ENCODE measurements at places on chromosomes 16 and 17.

DNA sequence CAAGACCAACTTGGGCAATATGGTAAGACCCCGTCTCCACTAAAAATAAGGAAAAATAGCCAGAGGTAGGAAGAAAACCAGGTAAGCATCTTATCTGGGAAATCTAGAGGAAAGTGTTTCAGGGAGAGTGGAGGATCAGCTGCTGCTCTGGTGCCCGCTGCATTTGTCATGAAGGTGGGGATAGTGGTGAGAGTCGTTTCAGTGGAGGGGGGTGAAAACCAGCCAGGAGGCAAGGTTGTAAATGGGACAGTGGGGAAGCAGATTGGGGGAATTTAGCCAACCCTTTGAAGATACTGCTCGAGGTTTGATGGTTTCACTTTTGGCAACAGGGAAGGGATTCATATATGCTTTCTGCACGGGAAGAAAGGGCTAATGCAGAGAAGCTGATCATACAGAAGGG, 8.8 kb downstream of the DCTPP1 start:
- no peak for DNase-seq

DNA sequence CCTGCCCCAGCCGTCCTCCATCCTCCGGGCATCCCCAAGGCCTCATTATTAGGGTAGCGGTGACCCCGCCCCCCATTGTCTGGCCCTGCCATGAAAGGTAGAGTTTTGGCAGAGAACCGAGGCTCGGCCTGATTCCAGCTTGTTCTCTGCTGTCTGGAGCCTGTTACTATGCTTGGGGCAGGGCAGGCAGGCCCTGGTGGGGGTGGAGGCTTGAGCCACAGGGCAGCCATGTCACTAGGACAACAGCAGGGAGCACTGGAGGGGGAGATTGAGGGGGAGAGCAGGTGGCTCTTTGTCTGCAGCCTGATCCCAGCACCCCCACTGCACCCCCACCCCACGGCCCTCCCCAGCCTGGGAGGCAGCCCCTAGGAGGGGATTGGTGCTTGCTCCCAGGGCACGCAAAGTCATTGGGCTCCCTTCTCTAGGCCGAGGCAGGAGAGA, 15.4 kb downstream of the RHBDL3 start:
- DNase-seq: no peak

DNA sequence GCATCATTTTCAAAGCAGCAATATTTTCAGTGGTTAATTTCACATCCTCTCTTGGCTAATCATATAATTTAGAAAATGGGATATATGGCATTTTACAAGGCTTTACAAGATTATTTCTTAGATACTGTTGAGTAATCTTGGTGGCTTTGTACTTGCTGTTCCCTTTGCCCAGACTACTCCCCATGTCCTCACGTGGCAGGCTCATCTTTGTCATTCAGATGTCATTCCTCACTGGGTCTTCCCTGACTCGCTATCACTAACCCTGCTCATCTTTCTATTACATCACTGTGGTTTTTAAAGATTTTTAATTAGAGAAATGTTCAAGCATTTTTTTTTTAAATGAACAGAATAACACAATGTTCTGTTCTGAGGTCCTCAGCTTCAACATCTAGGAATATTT, 240.0 kb upstream of the IRX5 start:
- DNase-seq: no peak

DNA sequence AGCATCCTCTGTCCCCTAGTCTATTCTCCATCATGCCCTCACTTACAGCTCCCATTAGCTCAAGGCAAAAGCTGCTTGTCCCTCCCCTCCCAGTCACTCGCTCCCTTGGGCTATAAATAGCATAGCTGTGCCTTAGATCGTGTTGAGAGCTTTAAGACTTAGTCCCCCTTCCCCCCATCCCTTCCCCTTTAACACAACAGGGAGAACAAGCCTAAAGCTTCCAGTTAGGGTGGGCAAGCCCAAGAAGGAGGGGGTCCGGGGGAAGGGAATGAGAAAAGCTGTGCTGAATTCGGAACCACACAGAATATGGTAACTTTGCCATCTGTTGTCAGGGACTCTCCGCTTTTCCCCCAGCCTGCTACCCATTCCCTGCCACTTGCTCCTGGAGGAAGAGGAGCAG, 4.9 kb upstream of the HIGD1B start:
- peak; percentile 48 for DNase-seq

GRCh38 chr17:47945080-47945479, 3.7 kb downstream of the PNPO start:
- no peak for DNase-seq

DNA sequence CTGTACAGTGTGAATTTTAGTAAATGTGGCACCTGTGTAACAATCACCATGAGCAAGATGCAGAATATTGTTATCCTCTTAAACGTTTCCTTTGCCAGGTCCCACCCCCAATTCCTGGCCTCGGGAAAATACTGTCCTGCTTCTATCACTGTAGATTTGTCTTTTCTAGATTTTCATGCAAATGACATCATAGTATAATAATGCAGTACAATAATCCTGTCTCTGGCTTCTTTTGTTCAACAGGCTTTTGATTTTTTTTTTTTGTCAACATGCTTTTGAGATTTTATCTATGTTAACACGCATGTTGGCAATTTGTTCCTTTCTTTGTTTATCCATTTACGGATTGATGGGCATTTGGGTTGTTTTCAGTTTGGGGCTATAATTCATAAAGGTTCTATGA, 20.4 kb upstream of the HEATR3 start:
- no peak for DNase-seq

DNA sequence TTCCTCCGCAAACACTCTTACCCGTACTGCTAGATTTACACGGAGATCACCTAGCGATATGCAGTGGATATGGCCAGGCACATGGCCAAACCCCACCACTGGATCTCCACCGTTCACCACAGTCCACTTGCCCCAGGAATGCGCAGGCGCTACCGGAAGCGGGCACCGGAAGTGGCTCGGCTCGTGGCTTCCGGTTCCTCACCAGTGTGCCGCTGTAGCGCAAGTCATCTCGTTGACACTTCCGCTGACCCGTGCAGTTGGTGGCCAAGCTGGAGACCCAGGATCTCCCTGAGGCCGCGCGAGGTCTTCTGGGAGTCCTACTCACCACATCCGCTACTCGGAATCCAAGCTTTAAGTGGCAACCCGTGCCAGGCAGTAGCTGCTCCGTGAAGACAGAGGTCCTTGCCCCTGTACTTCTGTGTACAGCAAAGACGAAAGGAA, 11.5 kb downstream of the ZNF597 start:
- peak; percentile 47 for DNase-seq

- peak; percentile 99 for DNase-seq
Observed at GRCh38 chr16:80938004-80938878, 68.4 kb downstream of the CMC2 start.

DNA sequence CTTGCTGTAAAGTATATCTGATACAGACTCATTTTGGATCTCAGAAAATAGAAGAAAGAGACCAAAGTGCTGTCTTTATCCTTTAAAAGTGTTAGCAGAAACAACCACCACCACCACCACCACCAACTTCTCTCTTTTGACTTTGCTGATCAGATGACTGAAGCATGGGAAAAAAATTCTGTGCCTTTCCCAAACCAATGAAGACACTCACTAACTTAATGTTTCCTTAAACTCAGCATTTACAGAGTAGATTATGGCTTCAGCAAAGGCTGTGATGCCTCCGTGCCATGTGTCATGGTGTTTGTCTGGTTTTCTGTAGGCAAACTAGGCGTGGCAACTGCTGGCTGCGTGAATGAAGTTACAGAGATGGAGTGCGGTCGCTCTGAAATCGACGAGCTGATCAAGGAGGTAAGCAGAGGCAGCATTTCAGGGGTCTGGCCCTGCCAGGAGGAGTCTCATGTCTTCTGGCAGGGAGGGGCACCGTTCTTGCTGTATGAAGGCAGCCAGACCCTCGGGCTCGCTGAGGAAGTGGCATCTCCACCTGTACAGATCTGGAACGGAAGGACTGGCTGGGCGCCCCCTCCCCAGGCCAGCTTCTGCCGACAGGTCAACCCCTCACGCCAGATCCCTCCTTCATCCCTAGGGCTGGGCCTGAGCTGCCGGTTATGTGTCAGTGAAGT, 12.4 kb downstream of the IRF8 start:
- DNase-seq: no peak

GRCh38 chr16:50737420-50737959, 4.4 kb upstream of the CYLD start:
- DNase-seq: peak; percentile 34

DNA sequence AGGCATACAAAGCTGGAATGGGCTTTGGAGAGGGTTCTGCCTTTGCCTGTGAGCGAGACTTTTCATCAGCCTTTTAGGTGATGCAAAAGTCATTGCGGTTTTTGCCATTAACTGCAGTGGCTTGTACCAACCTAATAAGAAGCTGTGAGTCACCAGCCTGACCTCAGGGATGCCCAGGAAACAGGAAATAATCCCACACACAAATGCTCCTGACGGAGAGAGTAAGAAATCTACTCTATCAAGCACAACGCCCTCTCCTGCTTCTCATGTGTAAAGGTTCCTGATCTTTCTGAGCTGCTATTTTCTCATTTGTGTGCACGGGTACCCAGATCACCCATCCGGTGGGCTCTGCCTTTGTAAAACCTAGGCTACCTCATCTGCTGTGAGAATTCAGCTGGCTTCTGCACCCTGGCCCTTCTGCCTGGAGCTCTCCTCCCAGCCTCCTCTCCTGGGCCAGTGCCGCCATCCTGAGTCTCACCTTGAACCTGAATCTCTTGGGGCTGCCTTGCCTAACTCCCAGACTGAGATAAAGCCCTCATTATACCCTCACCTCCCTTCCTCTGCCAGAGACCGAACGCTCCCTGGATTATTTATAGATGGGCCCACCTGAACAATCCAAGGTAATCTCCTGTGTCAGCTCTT, 299.7 kb downstream of the C16orf95 start:
- DNase-seq: peak; percentile 91

DNA sequence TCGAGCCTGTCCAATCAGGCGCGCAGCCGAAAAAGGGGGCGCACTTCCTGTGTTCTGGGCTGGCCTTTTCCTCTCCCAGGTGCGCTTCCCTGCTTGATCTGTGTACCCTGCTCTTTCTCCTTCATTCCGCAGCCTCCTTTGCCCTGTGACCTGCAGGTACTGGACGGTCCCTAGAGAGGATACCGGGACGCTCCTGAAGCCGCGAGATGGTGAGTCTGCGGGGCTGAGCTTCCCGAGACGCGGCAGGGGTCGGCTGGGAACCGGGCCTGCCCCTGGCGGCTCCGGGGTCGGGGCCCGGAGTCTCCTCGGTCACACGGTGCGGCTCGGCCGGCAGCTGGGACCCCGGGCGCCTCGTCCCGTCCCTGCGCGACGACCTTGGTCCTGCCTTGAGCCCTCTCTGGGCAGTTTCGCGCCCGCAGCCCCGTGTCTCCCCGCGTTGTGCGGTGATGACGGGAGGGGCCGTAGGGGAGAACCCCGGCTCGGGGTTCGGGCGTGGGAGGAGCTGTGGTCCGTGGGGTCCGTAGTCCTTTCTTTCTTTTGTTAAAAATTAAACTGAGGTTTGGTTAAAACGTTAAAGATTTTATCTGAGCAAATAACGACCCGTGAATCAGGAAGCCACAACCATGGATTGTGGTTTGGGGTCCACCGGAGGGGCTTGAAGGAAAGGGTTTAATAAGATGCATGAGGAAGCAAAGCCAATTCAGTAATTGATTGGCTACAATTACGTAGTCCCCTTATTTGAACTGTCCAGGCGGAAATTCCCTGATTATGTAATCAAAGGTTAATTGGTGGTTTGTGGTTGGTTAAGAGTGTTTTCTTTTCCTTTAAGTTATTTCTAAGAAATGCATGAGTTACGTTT, 172.8 kb upstream of the ZNF267 start:
- peak; percentile 59 for DNase-seq

- DNase-seq: no peak
Observed at GRCh38 chr16:70269471-70269870, 17.7 kb upstream of the EXOSC6 start.

- peak; percentile 66 for DNase-seq
Observed at GRCh38 chr17:50129728-50130558, at the start of gene SAMD14. Gene SAMD14 (minus strand): TSS chr17:50130160. CDS start chr17:50124959, 5,201 bp downstream.

- DNase-seq: no peak
Observed at GRCh38 chr17:44076716-44077594, 6.4 kb downstream of the G6PC3 start.
